ENCODE measurements at places on chromosomes 4 and X.

GRCh38 chr4:148055844-148056243, 324.0 kb downstream of the ARHGAP10 start:
- DNase-seq, result no peak

DNA sequence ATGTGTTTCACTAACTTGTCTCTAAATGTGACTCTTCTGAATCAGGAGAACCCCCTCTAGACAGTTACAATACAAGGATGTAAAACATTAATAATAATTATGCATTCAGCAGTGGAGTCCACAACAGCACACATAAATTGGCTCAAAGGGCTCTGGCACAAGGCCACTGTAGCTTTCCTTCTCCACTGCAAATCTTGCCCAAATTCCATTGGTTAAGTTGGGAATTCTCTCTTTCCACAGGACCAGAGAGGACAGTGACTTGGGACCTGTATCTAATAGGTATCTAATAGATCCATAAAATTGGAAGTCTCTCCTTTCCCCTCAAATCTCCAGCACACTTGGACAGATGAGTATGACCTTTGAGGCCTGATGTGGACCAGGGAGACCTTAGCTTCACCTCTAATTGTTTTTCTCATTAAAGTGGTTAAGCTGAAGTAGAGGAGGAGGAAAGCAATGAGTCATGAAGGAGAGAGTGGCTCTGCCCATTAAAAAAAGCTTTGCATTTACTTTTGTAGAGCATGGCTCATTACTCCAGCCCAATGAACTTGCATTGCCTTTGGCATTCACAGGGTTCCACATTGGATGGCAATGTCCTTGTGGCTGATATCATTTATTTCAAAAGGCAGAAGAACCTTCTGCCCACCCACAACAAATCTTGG, 72.3 kb upstream of the SH3RF1 start:
- no peak for DNase-seq

DNA sequence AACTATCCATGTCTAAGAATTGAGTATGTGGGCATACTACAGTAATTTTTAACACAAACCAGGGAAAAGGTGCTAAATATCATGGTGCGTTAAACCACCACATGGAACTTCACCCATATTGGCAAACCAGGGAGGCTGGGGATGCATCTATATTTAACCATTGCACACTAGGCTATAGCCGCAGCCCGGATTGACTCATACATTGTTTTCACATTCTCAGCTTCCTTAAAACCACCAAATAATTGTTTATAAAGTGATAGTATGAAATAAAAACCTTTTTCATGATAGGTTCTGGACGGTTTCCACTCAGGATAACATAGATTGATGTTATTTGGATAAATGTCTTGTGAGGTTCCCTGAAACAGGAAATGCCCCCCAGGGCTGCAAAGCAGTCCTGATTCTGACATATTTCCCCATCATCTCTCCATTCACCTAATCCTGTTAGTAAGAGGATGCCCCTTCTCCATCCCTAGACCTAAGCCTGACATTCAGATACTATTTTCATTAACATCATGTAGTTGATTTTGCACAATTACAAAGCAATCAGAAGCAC, 7.9 kb downstream of the COL25A1 start:
- DNase-seq, result no peak

GRCh38 chr4:56757261-56757746, 64.2 kb downstream of the SPINK2 start:
- DNase-seq, result peak; percentile 48

DNA sequence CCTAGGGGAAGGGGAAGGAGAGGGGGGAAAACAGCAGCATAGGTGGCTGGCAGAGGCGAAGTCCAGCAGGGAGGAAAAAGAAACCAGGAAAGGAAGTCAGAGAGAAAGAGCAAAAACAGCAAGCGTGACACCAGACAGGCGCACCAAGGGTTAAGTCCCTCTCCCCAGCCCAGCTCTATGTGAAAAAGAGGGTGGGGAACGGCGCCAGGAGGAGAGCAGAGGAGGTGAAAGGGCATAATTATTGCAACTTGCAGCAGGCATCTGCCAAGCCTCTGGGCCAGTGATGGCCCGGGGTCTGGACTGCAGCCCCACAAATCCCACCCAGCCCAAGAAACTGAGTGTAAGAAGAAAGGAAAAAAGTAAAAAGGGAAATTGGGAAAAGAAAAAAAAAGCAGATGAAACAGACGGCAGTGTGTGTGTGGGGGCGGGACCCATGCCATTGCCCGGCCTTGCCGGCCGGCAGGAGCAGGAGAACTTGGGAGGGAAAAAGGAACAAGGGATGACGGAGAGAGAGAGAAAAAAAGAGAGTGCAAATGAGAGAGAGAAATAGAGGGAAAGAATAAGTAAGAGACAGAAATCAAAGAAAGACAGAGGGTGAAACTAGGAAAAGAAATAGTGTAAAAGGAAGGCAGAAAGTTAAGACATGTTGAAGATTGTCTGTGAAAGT, 14.1 kb upstream of the RHOXF2 start:
- no peak for DNase-seq

GRCh38 chr4:80918004-80918403, 112.5 kb upstream of the BMP3 start:
- no peak for DNase-seq

- DNase-seq, result no peak
Measured at GRCh38 chr4:8537041-8537461, 43.1 kb upstream of the GPR78 start.

GRCh38 chr4:8906991-8907595, 35.5 kb upstream of the HMX1 start:
- DNase-seq, result no peak

DNA sequence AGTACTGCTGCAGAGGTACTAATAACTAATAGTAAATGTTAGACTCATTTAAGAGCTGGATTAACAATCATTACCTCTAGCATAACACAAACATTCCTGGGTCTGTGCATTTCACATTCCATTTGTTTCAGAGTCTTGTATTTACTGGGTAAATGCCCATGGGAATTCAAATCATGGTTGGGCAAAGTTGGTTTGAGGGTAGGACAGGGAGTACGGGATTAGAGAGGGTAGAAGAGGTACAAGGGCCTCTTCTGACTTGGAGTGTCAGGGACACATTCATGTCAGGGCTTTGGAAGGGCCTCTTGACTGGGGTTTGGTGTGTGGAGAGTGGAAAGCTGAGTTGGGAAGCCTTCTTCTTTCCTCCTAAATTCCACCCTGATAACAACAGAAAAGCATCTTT, 65.9 kb downstream of the WWC2 start:
- DNase-seq, result no peak

GRCh38 chrX:77595848-77596247, 148.7 kb downstream of the FGF16 start:
- DNase-seq, result no peak

GRCh38 chr4:38233727-38234480, 273.7 kb downstream of the PTTG2 start:
- no peak for DNase-seq

DNA sequence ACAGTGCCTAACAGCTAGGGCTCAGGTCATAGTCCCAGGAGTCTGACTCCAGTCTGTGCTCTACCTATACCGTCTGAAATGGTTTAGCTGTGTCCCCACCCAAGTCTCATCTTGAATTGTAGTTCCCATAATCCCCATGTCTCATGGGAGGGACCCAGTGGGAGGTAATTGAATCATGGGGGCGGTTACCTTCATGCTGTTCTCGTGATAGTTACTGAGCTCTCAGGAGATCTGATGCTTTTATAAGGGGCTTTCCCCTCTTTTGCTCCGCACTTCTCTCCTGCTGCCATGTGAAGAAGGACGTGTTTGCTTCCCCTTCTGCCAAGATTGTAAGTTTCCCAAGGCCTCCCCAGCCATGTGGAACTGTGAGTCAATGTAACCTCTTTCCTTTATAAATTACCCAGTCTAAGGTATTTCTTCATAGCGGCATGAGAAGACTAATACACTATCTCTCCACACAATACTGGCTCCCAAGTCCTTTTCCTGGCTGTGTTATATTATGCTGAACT, 110.8 kb downstream of the AFAP1 start:
- no peak for DNase-seq

DNA sequence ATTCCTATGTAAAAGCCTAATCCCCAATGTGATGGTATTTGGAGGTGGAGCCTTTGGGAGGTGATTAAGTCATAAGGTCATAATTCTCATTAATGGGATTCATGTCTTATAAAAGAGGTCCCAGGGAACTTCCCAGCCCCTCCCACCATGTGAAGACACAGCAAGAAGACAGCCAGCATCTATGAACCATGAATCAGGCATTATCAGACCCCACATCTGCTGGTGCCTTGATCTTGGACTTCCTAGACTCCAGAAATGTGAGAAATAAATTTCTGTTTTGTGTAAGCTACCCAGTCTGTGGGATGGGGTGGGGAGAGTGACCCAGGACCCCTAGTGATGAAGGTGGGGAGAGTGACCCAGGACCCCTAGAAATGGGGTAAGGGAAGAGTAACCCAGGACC, 6.1 kb upstream of the DAPP1 start:
- DNase-seq, result no peak

GRCh38 chr4:123876671-123877101, 480.1 kb downstream of the SPRY1 start:
- no peak for DNase-seq

DNA sequence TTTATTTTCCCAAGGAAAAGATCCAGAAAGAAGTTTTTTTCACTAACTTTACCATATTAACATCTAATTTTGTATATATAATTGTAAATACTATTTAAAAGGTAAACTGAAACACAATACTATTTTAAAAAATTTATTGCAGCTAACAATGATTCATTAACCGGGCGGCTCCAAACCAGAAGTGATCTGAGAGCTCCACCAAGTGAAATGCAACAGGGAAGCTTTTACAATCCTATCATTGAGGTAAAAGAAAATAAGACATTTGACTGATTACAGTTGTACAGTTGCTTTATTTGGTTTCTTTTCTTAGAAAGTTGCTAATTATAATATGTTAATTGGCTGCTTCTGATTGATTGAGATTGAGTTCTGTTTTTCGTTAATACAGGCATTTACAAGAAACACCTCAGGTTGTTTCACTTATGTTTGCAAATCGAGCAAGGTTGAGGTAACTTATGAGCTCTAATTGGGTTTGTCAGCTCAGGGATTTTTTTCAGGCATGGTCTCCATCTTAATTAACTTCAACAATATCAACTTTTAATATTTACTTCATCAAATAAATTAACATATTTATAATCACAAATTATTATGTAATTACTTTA, 220.2 kb upstream of the UGT8 start:
- no peak for DNase-seq

DNA sequence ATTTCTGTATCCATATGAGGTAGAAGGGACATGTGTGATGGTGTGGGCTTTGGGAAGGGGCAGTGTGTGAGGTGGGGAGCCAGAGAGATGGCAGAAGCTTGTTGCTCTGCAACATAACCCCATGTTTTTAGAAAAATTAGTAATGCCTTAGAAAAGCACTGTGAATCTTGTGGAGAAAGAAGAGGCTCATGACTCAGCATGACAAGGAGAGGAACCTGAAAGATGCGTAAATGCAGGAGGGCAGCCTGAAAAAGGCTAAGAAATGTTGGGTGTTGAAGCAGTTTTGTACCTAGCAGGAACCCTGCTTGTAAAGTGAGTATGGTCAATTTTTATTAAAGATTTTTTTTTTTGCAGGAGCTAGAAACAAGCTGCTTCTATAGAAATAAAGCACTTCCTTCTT, 59.8 kb downstream of the ARSJ start:
- DNase-seq, result no peak

- DNase-seq, result no peak
Measured at GRCh38 chrX:31301941-31302340, 230.1 kb upstream of the FTHL17 start.

GRCh38 chrX:32825009-32825408, 386.3 kb downstream of the DMD start:
- no peak for DNase-seq

DNA sequence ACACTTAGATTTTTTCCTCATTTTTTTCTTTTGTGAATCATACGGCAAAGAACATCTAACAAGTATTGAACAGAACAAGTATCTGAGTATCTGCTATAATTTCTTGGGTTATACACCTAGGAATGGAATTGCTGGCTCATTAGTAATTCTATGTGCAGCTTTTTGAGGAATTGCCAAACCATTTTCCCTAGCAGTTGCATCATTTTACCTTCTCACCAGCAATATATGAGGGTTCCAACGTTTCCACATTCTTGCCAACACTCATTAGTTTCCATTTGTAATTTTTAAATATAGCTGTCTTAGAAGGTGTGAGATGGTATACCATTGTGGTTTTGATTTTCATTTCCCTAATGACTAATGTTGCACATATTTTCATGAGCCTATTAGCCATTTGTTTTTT, 41.1 kb upstream of the DCAF8L1 start:
- no peak for DNase-seq

GRCh38 chrX:34638116-34638515, 19.0 kb downstream of the TMEM47 start:
- DNase-seq, result no peak

- DNase-seq, result no peak
Measured at GRCh38 chrX:39519030-39519488, 578.7 kb downstream of the BCOR start.

GRCh38 chr4:24922416-24922815, 9.6 kb upstream of the CCDC149 start:
- DNase-seq, result no peak
